ENCODE measurements at places on chromosomes 3 and 15. TPM values are rescaled to one million over a fixed set of nuclear protein-coding genes. Genes with fewer than 3 reads are reported as not detected.

GRCh38 chr15:92243227-92243626, 150.5 kb upstream of the ST8SIA2 start:
- DNase-seq = no peak

ACAP2 gene
- 151 TPM for total RNA-seq

DNA sequence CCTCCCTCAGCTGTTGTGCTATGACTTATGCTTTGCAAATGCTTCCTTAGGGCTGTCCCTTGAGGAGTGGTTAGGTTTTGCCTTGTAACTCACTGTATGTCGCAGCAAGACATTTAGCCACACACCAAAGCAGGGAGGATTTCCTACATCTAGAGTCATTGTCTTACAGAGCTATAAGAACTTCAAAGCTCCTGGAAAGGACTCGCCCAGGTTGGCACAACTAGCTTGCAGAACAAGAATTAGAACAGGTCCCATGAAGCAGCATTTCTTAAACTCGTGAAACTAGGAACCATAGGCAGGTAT, 19.4 kb upstream of the ACAP2 start:
- no peak for DNase-seq

TM4SF1 gene
- 124 TPM for total RNA-seq

LRRK1 gene
- total RNA-seq = 9.9 TPM

GRAMD1C gene
- total RNA-seq = 14.3 TPM

- DNase-seq = no peak
These were observed 254.9 kb upstream of the IGF1R start for GRCh38 chr15:98393471-98393870.

PLIN1 gene
- 3.6 TPM for total RNA-seq

DNA sequence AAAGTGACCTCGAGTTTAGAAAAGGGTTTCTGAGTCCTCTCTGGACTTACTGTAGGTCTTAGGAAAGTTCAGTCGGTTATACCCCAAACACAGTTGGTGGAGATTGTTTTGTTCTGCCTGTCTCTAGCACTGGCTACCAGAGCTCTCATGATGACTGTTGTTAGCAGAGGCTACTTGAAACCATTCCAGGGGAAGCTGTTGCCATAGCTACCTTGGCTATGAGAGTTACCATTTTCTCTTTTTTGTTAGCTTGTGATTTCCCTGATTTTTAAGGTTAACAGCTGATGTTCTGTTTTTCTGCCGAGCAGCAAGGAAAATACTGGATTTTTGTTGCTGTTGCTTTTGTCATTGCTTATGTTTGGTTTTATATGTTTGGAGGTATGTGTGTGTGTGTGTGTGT, 26.7 kb downstream of the ABHD2 start:
- no peak for DNase-seq

- DNase-seq = no peak
These were observed 42.3 kb downstream of the RAB8B start for GRCh38 chr15:63231706-63232105.

GRCh38 chr3:61687206-61687605, 125.8 kb downstream of the PTPRG start:
- DNase-seq = no peak

- DNase-seq = no peak
These were observed 272.3 kb downstream of the IL5RA start for GRCh38 chr3:2837910-2838309.

GRCh38 chr15:62599791-62600777, 435.0 kb upstream of the C2CD4B start:
- DNase-seq = no peak

OXTR gene
- 1.6 TPM for total RNA-seq

DNA sequence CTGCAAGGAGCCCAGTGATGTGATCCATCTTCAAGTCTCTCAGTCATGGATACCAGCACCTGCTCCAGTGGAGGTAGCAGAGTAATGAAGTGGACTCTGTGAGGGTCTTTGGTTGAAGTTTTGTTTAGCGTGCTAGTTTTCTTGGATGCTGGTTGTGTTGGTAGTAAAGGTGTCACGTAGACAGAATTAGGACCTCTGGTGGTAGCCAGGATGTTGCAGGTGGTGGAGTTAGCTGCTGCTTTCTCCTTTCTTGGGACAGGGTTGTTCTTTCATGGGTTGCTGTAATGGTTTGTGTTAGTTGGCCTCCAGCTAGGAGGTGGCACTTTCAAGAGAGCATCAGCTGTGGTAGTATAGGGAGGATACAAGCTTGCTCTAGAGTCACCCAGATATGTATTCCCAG, 125.2 kb downstream of the ANXA2 start:
- DNase-seq = no peak

DNA sequence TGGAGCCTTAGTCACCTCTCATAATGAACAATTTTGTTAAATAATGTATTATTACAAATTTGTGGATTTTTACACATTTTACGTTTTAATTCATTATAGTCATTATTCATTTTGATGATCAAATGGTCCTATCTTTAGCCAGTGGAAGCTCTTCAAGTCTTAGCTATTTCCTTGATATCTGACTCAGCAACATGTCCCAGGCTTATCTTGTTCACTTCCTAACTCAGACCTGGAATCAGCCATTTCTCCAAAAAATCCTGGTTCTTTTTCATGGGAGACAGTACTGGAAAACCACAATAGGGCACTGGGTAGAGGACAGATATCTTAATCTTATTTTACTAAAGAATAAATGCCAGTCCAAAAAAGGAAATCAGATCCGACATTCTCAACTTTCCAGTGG, 56.4 kb downstream of the RYK start:
- no peak for DNase-seq
